ENCODE measurements at places on chromosomes 6 and 20.

DNA sequence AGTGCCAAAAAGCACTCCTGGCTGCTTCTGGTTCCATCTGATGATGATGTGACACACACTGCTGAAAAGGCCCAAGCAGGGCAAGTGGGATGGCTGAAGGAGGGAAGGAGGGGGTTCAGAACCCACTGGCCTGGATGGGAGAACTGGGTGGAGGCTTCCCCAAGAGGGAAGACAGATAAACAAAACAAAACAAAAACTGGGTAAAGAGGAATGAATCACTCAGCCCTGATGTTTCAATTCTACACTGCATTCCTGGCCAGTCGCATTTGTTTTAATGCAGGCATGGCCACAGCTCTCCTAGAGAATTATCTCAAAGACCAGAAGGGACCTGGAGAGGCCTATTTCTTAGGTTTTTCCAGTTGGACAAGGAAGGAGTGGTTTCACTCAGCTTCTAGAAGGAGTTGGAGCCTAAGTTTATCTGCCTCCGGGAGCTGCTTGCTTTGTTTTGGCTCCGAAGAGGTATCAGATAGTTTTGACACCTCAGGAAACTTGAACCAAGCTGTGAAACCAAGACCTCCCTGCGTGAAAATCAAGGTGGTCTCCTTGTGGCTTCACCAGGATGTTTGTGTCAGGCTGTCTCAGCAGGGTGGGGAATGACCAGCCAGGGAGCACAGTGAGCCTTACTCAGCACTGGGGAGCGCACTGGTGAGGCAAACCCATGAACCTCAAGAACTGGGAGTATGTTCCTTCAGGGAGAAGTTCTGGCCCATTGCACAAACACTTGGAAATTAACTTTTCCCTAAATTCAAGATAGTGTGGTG lies 16.1 kb downstream of the TTPAL start:
- no peak for DNase-seq

DNA sequence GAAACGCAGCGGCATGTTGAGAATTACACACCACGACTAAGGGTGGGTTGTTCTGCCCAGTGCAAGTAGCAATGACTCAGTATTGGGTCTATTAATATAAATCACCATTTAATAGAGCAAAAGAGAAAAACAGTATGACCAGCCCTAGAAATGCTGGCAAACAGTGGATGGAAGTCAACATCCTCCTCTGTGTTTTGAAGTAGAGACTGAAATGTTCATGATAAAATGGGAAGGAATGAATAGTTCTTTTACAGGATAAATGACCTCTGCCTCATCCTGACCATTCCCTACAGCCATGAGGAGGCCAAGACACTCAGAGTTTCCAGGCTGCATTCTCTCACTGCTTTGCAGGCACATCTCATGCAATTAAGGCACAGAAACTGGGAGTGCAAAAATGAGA lies 111.8 kb downstream of the PSMB1 start:
- no peak for DNase-seq

- DNase-seq: no peak
Measured at GRCh38 chr20:58138395-58138794, 90.1 kb downstream of the ANKRD60 start.

DNA sequence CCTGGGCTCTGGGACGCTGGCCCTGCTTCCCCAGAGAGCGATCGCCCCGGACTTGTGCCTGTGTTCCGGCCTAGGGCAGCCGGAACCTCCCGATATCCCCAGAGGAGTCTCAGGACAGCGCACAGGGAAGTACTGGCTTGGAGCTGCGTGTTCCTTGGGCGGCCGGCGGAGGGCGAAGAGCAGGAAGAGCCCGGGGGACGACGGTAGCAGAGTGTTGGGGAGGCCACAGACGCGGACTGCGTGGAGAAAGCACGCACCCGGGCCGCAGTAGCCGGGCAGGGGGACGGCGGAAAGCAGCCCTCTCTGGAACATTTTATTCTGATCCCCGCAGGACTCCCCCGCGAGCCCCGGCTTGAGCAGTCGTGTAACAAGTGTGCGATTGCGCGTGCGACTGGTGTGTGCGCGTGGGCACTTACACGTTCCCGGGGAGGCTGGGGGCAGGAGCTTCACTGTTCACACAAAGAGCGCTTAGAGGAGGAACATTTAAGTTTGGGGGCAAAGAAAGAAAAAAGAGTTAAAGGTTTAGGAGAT lies 36.1 kb downstream of the NCR2 start:
- peak; percentile 44 for DNase-seq
